Myocyte (in vitro differentiated cells): ENCODE measurements at places on chromosomes 13 and 19. TPM values are rescaled to one million over a fixed set of nuclear protein-coding genes. Genes with fewer than 3 reads are reported as not detected.

Gene CASP14
- total RNA-seq: not detected in 2 replicates

Gene CGB7
- total RNA-seq: 0.29 TPM in 1 of 2 replicates, not detected in the other

Gene ZNF765
- total RNA-seq: 8.9 and 15.6 TPM in 2 replicates

DNA sequence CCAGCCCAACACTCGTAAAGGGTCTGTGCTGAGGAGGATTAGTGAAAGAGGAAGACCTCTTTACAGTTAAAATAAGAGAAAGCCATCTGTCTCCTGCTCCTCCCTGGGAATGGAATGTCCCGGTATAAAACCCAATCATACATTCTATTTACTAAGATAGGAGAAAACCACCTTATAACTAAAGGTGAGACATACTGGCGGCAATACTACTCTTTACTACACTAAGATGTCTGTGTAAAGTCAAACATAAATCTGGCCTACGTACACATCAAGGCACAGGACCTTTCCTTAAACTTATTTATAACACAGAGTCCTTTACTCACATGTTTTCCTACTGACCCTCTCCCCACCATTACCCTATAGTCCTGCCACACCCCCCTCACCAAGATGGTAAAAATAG is 3.3 kb downstream of the ZNF350 start:
- DNase-seq: no peak

DNA sequence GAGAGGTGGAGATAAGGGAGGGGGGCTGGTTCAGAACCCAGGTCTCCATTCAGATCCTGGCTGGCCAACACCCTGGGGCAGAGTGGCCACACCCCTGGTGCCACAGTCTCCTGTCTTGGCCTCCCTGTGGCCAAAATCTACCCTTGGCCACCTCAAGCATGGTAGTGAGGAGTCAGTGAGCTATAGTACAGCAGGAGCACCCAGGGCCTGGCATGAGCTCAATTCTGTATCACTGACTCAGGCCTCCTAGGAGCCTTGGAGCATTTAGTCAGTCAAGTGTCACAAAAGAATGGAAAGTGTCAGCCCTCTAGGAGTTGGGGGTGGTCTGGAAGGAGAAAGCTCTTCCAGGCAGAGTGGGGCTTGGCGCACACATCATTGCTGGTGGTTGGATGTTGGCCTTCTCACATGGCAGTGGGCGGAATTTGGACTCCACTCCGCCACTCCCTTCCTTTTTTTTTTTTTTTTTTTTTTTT is 6.6 kb upstream of the CD79A start:
- no peak for DNase-seq

DNA sequence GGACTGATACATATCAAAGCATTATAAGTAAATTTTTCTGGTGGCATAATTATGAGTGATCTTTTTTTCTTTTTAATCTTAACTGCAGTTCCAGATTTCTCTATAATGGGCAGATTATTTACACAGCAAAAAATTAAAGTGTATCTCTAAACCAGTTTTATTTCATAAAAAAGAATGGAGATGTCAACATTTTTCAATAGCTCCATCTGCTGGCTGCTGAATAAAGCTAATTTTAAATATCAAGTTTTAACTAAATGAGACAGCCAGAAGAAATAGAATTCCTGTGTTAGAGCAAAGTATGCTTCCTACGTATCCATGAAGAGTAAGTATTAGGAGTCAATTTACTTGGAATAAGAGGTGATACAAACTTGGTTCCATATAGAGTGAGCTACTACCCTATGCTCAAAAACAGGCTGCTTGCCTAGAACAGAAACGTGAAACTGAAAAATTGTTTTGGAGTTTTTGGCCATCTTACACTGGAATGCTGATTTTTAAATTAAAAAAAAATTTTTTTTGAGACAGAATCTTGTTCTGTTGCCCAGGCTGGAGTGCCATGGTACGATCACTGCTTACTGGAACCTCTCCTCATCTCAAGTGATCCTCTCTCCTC is 5.0 kb upstream of the PDS5B start:
- DNase-seq: peak; percentile 42

- no peak for DNase-seq
Measured at GRCh38 chr13:49657241-49657641, 28.9 kb downstream of the ARL11 start.

DNA sequence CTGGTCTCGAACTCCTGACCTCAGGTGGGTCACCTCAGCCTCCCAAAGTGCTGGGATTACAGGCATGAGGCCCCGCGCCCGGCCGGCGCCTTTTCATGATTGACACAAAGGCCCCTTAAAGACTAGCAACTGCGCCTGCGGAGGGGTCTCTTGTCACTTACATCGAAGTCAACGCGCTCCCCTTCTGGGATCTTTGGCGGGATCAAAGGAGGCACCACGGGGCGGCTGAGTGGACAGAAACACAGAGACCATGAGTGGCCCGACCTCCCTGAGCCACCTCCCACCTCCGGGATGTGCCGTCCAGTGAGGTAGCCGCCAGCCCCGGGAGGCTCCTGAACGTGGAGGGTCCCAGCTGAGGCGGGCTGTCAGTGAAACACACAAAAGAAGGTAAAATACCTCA is 7.3 kb downstream of the TNNT1 start:
- no peak for DNase-seq

- DNase-seq: no peak
Measured at GRCh38 chr19:6185093-6185834, 49.8 kb downstream of the ACSBG2 start.

- DNase-seq: no peak
Measured at GRCh38 chr19:9952276-9952675, 16.0 kb upstream of the OLFM2 start.

DNA sequence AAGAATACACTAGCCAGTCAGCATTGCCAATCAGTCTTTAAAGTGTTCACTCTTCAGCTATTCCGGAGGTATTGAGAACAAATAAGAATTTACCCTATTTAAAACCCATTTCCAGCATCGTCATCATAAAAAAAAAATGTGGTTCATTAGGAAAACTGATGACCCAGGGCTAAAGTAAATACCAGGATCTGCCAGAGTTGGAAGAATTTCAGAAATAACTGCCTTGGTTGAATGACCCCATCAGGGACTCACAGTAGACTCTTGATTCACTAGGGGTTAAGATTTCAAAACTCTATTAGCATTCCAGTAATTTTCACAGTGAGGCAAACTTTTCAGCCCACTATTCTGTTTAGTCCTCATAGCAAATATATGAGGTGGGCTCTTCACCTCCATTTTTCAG is 377.0 kb downstream of the ITGBL1 start:
- DNase-seq: no peak

DNA sequence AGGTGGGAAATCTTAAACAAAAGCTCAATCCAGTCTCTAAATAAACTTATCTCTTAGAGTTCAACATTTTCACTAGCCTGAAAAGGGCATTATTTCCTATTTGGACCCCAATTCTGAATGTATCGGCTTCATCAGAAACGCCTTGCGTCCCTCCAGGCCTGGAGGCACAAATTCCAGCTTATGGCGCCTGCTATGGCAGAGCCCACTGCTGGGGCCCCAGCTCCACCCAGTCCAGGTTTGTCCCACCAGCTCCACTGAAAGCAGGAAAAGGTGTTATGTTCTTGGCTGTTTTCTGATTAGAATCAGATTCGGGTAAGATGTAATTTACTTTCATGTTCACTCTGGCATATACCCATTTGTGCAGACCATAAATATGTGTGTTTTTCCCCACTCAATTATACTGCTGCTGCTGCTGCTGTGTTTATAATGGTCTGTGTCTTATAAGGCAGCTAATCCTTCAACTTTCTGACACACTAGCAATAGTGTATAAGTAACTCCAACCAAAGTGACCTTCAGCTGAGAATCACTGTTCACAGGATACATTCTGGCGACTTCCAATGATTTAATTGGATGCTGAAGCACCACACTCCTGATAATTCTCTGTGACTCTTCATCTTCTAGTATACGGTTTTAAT is 6.4 kb downstream of the IRS2 start:
- no peak for DNase-seq

DNA sequence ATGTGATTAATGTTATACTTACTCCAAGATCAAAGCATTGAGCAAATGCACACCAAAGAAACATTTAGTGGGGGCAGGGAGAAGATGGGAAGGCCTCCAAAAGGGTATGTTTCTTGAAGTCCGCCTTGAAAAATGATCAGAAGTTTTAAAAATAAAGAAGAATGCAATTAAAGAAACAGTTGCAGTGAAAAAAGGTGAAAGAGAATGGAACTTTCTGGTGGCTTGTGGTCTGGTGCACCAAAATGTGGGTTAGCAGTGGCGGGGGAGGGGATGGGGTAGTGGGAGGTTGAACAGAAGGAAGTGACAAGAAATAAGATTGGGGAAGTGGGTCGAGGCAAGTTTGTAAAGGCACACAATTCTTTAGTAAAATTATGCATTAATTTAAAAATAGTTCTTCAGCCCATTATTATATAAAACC is 2.5 kb downstream of the LCP1 start:
- DNase-seq: no peak

- DNase-seq: no peak
Measured at GRCh38 chr13:40205771-40206240, 460.6 kb downstream of the FOXO1 start.

GRCh38 chr13:95492044-95492801 is 60.3 kb upstream of the CLDN10 start:
- DNase-seq: no peak

DNA sequence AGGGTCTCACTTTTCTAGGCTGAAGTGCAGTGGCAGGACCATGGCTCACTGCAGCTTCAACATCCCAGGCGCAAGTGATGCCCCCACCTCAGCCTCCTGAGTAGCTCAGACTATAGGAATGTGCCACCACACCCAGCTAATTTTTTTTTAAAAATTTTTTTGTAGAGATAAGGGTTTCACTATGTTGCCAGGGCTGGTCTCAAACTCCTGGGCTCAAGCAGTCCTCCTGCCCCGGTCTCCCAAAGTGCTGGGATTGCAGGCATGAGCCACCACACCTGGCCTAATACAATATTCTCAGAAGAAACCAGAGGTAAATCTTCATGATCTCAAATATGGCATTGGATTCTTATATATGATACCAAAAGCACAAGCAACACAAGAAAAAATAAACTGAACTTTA is 47.7 kb downstream of the FLT1 start:
- no peak for DNase-seq

- DNase-seq: peak; percentile 3
Measured at GRCh38 chr19:33868076-33868735, 71.5 kb downstream of the KCTD15 start.

DNA sequence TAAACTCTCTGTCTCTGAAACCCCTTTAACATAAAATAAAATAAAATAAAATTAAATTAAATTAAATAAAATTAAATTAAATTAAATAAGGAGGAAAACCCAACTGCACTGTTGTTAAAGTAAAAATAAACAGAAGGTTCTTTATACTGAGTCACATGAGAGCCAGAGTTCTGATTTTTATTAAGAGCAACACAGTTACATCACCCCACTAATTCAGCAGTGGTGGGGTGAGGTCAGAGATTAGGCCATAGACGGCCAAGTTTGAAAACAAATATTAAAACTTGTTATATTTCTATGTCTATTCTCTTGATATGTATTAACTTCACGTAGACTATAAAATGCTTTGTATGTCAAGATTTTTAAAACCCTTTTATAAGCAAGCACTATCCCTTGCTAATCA is 59.5 kb downstream of the MYCBP2 start:
- DNase-seq: no peak

DNA sequence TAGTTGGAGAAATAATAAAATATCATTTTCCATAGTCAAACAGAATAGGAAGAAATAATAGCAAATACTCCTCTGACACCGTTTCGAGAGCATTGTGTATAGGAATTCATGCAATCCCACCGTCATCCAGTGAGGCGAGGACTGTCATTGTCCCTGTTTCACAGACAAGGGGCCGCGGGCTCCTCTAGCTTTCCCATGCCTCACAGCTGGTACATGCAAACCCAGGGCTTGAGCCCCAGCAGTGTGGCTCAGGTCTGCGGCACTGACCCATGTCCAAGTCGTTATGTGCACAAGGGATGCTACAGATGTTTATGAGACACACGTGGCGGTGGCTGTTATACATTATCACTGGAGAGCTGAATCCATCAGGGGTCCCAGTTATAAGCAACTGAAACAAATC is 18.5 kb upstream of the ATP11A start:
- no peak for DNase-seq

- no peak for DNase-seq
Measured at GRCh38 chr13:60311527-60311926, 85.5 kb upstream of the TDRD3 start.
